ENCODE measurements at places on chromosomes 7 and 10. TPM values are rescaled to one million over a fixed set of nuclear protein-coding genes. Genes with fewer than 3 reads are reported as not detected.
A peak's percentile ranks its signal among the peaks of the same experiment; 100 is the strongest.

DNA sequence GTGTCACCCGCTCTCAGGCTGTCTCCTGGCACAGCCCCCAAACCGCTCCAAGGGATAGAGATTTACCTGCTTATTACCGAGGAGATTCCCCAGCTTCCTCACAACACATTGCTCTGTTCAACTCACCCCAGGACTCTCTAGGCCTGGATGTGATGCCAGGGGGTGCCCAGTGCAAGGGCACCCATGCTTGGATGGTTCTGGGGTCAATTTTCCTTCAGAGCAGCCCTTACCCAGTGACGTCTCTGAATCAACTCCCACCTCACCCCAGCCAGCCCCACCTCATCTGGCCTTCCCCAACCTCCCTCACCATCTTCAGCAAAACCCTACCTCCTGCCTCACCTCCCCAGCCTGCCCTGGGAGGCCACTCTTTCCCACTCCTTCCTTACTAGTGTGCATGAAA lies 951.6 kb upstream of the ZNF722 start:
- no peak overlapping the region for H3K4me3 ChIP-seq
- no peaks in the 10 kb centered on the region for H3K4me1 ChIP-seq
- no peak overlapping the region for H3K27ac ChIP-seq
- DNase-seq: no peak

DNA sequence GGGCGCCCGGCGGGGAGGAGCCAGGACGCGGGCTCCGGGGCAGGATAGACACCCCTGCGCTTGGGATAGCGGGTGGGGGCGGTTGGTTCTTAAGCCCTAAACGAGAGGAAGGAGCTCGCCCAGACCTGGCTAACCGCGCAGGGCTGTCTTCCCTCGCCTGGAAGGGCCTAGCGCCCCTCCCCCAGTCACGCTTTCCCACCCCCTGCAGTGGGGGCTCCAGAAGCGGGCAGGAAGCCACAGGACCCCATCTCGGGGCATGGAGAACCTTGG lies 6.5 kb downstream of the SHH start:
- no peak overlapping the region for H3K27ac ChIP-seq
- no peak overlapping the region for H3K4me3 ChIP-seq
- H3K4me1 ChIP-seq: peaks cover 14% of the 10 kb centered on the region
- peaks cover 13% of the 10 kb centered on the region for H3K36me3 ChIP-seq

Gene HOXA9
- total RNA-seq: 2.5 TPM

DNA sequence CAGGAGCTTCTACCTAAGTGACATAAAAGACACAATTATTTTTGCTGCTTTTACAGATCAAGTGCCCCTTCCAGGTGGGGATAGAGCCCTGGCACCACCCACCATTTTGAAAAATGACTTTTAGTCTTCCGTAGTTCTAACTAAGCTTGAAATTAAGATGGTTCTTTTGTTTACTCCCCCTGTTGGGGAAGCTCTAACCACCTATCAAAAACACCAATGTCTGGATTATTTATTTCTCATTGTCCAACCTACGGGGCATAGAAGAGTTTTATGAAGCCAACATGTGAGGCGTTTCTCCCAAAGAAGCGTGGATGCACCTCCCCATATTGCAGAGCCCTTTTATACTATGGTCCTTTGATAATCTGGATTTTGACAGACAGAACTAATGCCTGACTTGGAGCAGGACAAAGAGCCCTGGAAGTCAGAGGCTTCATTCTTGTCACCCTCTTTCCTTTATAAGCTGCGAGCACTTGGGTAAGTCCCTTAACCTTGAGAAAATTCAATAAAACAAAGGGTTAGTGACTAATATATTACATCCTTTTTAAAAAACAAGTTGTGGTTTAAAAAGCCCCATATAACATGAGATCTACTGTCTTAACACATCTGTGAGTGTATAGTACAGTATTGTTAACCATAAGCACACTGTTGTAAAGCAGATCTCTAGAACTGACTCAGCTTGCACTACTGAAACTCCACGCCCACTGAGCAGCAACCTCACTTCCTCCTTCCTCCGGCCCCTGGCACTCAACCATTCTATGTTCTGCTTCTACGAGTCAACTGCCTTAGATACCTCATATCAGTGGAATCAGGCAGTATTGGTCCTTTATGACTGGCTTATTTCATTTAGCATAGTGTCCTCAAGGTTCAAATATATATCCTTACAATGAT lies 67.5 kb downstream of the ATXN7L1 start:
- DNase-seq: peak; percentile 41
- no peak overlapping the region for H3K4me3 ChIP-seq
- no peaks in the 10 kb centered on the region for H3K27me3 ChIP-seq

DNA sequence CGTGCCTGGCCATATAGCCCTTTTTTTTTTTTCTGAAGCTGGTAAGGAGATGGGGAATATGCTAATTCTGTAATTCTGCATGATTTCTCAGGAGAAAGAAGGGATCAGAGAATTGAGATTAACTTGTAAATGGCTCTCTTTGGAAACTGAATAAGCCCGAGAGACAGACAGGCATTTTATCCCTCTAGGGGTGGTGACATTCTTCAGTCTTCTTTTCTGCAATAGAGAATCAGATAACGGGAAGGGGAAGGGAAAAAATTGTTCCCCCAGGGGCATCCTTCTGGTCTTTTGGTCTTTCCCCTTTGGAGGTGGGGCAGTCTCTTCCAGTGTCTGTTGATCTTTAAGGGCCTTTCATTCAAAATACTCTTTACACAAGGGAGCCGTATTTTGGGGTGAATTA lies 34.2 kb downstream of the HK1 start:
- no peak overlapping the region for H3K4me3 ChIP-seq
- H3K36me3 ChIP-seq: peaks cover 3% of the 10 kb centered on the region
- H3K27ac ChIP-seq: no peak overlapping the region
- peaks cover 27% of the 10 kb centered on the region for H3K4me1 ChIP-seq
- no peaks in the 10 kb centered on the region for H3K27me3 ChIP-seq

Gene IMMP2L
- total RNA-seq: 28.6 TPM

GRCh38 chr10:118901380-118901779 lies 128.1 kb upstream of the NANOS1 start:
- H3K36me3 ChIP-seq: no peaks in the 10 kb centered on the region
- H3K27ac ChIP-seq: no peak overlapping the region
- H3K4me3 ChIP-seq: no peak overlapping the region
- no peaks in the 10 kb centered on the region for H3K27me3 ChIP-seq
- no peaks in the 10 kb centered on the region for H3K4me1 ChIP-seq

Gene COL13A1
- total RNA-seq: 0.24 TPM

- H3K4me1 ChIP-seq: no peaks in the 10 kb centered on the region
- H3K4me3 ChIP-seq: no peak overlapping the region
- no peak for DNase-seq
- no peaks in the 10 kb centered on the region for H3K27me3 ChIP-seq
- H3K27ac ChIP-seq: no peak overlapping the region
- no peaks in the 10 kb centered on the region for H3K36me3 ChIP-seq
Observed at GRCh38 chr7:19439517-19439916, 269.3 kb downstream of the POLR1F start.

Gene ABCC2
- 1.2 TPM for total RNA-seq

Gene GNGT1
- not detected for total RNA-seq

DNA sequence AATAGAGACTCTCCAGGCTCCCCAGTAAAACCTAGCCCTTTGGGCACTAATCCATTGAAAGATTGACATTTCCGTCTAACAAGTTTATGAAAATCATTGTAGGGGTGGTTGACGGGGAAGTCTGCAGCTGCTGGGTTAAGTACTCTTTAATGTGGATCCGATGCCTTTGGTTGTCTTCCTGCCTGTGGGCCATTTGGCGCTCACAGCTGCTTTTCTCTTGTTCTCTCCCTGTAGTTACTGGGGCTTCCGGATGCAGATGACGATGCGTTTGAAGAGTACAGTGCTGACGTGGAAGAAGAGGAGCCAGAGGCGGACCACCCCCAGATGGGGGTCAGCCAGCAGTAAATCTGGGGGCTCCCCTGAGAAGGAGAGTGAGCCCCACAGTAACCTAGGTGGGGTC lies 22.4 kb downstream of the MTURN start:
- no peak for DNase-seq
- no peak overlapping the region for H3K27ac ChIP-seq
- peaks cover 7% of the 10 kb centered on the region for H3K4me1 ChIP-seq
- no peak overlapping the region for H3K4me3 ChIP-seq

- H3K4me1 ChIP-seq: peaks cover 27% of the 10 kb centered on the region
- H3K27me3 ChIP-seq: no peaks in the 10 kb centered on the region
- no peaks in the 10 kb centered on the region for H3K36me3 ChIP-seq
- no peak overlapping the region for H3K4me3 ChIP-seq
- peak overlapping the region; percentile 8 for H3K27ac ChIP-seq
Observed at GRCh38 chr10:72658696-72659400, 33.0 kb upstream of the MICU1 start.

DNA sequence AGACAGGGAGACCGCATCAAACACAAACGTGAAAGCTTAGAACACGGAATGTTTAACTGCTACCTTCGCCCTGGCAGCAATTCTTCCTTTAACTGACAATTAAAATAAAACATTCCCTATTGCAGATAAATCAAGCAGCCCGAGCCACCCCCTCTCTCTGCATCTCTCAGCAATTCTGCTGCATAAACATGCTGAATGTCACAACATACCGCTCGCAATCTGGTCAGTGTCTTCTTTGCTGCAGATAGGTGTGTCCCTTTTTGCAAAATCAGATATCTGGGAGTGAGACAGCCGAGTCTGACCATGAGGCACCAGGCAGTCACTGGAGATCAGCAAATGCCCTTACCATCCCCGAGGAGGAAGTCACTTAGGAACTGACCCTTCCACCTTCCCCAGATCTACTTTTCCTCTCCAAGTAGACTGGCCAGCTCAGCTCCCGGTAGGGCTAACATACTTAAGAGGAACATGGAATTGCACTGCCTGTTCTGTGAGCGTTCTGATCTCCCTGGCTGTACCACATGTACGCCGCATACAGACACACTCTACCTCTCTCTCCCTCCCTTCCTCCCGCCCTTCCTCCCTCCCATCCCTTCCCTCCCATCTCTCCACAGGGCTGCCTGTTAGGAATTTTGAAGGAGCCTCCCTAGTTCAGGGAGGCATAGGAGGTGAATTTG lies at the start of gene FRMD4A:
FRMD4A (minus strand) TSS at position 537 of the 674 bp plus-strand sequence.
- H3K4me3 ChIP-seq: no peak within 1 kb of the TSS
- H3K36me3 ChIP-seq: no peaks in the 10 kb centered on the region
- peaks cover 92% of the 10 kb centered on the region for H3K27me3 ChIP-seq
- H3K27ac ChIP-seq: no peak within 1 kb of the TSS

DNA sequence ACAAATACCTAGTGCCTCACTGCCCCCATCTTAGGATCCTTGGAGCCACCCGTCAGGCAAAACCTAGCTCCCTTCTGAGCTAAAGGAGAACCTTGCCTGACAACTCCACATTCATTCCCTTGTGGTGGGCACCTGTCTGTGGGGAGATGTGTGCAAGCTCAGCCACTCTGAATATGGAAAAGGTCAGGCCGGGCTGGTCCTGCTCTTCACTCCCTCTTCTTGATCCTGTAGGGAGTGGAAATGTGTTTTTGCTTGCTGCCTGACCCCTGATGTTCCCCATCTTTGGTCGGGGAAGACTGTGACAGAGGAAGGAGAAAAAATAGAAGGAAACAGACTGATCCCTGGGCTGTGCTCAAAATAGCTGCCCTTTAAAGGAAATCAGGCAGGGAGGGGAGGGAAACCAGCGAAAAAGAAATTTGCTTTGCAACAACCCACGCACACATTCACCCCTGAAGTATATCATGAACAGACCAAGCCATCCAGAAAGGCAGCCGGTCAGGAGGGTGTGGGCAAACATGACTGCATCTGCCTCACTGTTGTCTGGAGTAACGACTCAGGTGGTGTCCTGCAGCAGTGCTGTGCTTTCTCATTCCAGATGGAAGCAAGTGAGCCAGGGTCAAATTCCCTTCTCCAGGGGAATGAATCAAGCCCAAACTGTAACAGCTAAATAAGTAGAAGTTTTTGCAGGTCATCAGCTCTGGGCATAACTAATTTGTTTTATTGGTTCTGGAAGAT lies 74.0 kb downstream of the SCRN1 start:
- no peaks in the 10 kb centered on the region for H3K27me3 ChIP-seq
- no peaks in the 10 kb centered on the region for H3K4me1 ChIP-seq
- H3K4me3 ChIP-seq: no peak overlapping the region
- no peak for DNase-seq

Gene TYW1B
- total RNA-seq: 2.4 TPM

All from Calu3 (cell line).